ENCODE measurements at places on chromosomes 7 and 10.

- no peak overlapping the region for H3K27ac ChIP-seq
- no peak overlapping the region for H3K4me3 ChIP-seq
- H3K27me3 ChIP-seq = no peaks in the 10 kb centered on the region
- no peaks in the 10 kb centered on the region for H3K36me3 ChIP-seq
- no peak for DNase-seq
Observed at GRCh38 chr10:28879875-28880682, 202.8 kb downstream of the BAMBI start.

DNA sequence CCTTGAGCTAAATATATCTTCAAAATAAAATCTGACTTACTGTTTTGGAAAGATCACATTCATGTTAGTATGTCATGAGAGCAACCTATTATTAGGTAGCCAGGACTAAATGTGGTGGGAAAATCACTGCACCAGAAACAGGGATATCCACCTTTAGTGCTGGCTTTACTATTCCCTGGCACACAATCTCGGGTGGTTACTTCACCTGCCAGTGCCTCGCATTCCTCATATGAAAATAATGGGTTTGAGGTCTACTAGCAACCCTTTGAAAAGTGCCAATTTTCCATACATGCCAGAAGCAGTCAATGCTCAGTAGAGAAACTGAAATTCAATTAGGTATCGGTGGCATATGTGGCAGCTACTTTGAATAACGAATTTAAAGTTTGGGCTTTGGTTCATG, 36.8 kb downstream of the PTN start:
- no peaks in the 10 kb centered on the region for H3K27me3 ChIP-seq
- H3K4me3 ChIP-seq = no peak overlapping the region
- no peaks in the 10 kb centered on the region for H3K36me3 ChIP-seq
- no peak for DNase-seq
- no peaks in the 10 kb centered on the region for H3K4me1 ChIP-seq

GRCh38 chr7:158255558-158255957, 332.1 kb downstream of the PTPRN2 start:
- H3K4me1 ChIP-seq = no peaks in the 10 kb centered on the region
- H3K36me3 ChIP-seq = no peaks in the 10 kb centered on the region
- no peak overlapping the region for H3K4me3 ChIP-seq
- DNase-seq = no peak

DNA sequence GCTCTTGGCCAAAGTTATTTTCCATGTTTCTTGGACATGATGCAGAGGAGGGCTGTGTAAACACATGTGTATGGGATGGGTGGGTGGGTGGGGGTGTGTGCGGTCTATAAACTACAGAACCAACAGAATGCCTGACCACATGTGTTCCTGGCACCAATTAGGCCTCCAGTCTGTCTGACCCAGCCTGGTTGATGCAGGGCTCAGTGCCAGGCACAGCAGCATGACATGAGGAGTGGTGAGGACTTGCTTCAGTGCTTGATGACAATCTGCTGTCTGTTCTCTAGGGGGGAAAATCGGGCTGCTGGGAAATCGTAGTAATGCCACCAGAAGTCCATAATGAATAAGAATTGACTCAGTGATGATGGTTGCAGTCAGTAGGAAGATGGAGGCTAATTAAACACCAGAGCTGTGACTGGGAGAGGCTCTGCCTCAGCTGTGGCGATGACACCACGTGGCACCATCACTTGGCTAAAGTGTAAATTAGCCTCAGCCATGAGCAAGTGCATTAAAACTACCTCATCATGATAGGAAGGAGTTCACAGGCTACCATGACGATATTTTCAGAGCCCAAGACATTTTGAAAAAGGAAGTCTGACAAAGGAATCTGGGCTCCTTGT, 260.1 kb upstream of the PODXL start:
- H3K36me3 ChIP-seq = no peaks in the 10 kb centered on the region
- DNase-seq = no peak
- H3K27ac ChIP-seq = no peak overlapping the region
- H3K27me3 ChIP-seq = no peaks in the 10 kb centered on the region
- no peak overlapping the region for H3K4me3 ChIP-seq
- no peaks in the 10 kb centered on the region for H3K4me1 ChIP-seq

DNA sequence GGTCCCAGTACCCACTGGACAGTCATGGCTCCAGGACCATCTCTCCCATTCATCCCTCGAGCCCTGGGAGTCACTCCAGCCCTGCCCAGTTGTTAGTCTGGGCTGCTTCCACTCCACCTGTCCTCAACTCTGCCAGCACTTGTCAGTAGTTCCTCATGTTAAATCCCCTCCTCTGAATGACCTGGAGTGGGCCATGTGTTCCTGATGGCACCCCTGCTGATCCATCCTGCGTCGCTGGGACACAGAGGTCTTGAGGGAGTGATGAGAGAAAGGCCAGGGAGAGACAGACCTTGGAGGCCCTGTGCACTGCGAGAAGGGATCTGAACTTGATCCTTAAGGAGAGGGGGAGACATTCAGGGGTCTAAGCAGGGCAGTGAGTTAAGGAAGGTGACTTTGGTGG, 174.9 kb downstream of the GRID1 start:
- no peak overlapping the region for H3K4me3 ChIP-seq
- H3K27me3 ChIP-seq = no peaks in the 10 kb centered on the region
- H3K4me1 ChIP-seq = no peaks in the 10 kb centered on the region
- no peaks in the 10 kb centered on the region for H3K36me3 ChIP-seq
- no peak overlapping the region for H3K27ac ChIP-seq

DNA sequence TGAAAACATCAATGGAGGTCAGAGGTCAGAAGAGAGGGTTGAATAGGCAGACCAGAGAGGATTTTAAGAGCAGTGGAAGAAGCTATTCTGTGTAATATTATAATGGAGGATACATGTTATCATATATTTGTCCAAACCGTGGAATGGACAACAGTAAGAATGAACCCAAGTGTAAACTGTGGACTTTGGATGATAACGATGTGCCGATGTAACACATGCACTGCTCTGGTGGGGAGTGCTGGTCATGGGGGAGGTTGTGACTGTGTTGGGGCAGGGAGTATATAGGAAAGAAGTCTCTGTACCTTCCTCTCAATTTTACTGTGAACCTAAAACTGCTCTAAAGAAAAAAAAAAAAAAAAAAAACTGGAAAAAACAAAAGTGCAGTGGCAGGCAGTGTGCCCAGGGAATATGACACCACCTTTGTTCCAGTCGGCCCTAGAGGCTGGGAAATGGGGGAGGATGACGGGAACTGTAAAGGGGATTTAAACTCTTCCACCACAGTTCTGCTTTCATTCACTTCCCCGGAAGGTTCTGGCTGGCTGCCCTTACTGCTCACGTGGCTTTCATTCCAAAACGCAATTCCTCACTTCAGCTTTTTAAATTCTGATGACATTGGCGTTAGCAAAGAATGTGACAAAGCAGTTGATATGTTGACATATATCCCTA, 113.7 kb upstream of the ANKRD1 start:
- no peak overlapping the region for H3K4me3 ChIP-seq
- no peak overlapping the region for H3K27ac ChIP-seq
- no peaks in the 10 kb centered on the region for H3K27me3 ChIP-seq
- DNase-seq = peak; percentile 72
- H3K4me1 ChIP-seq = peaks cover 21% of the 10 kb centered on the region
- H3K36me3 ChIP-seq = no peaks in the 10 kb centered on the region

DNA sequence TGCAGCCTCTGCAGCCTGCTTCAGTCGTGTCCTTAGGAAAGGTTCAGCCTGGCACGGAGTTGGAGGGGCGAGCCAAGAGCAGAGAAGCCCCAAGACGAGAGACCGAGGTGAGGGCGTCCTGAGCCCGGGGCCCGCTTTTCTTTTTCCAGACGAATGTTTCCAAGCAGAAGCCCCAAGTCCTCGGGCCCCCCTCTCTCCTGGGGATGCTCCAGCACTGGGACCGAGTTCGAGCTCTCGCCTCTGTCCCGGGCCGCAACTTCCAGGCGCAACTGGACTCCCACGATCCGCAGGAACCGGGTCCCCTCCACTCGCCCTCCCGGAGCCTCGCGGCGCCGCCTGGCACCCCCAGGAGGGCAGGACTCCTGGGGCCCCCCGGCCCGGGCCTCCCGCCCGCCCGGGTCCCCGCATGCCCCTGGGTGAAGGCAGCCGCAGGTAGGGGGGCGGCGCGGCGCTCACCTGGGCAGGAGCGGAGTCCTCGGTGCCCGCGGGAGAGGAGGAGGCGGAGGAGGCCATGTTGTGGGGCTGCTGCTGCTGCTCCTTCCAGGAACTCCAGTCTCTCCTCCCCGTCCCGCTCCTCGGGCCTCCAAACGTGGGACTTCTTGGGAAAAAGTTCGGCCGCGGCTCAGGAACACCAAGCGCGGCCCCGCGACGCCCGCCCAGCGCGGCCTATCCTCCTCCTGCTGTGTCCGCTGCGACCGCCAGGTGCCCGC, 45.3 kb upstream of the CDK1 start:
- H3K4me1 ChIP-seq = no peaks in the 10 kb centered on the region
- H3K27ac ChIP-seq = no peak overlapping the region
- peak overlapping the region; percentile 28 for H3K4me3 ChIP-seq

GRCh38 chr7:79529881-79530235, 76.4 kb upstream of the MAGI2 start:
- H3K4me3 ChIP-seq = no peak overlapping the region
- H3K27me3 ChIP-seq = no peaks in the 10 kb centered on the region
- no peak for DNase-seq
- H3K4me1 ChIP-seq = no peaks in the 10 kb centered on the region
- H3K27ac ChIP-seq = no peak overlapping the region
